ENCODE measurements at places on chromosomes 2 and 18.

- no peak for DNase-seq
Measured at GRCh38 chr18:23057096-23057495, 78.2 kb upstream of the CABLES1 start.

- peak; percentile 42 for DNase-seq
Measured at GRCh38 chr2:172404824-172405223, 22.6 kb upstream of the ITGA6 start.

GRCh38 chr18:77061946-77062517 is 70.6 kb downstream of the MBP start:
- DNase-seq = no peak

GRCh38 chr2:74250189-74250631 is 51.8 kb downstream of the MTHFD2 start:
- DNase-seq = peak; percentile 45

Measured in fibroblast of villous mesenchyme (primary cell).